ENCODE measurements at places on chromosomes 6 and 20.

DNA sequence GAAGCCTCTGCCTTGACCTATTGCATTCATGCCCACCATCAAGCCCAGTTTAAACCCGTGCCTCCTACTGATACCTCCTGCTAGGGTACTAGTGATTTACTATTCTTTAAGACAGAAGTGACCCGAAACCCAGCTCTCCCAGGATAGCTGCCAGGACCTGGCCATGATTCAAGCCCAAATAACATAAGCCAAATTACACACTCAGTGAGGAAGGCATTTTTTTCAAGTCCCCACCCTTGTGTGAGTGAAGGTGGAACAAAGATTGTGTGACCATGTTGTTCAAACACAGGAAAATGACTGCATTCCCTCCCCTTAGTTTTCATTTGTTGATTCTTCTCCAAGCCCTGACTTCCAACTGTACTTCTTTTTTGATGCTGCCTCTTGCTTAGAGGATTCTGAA is 3.7 kb upstream of the KAT14 start:
- DNase-seq: no peak

DNA sequence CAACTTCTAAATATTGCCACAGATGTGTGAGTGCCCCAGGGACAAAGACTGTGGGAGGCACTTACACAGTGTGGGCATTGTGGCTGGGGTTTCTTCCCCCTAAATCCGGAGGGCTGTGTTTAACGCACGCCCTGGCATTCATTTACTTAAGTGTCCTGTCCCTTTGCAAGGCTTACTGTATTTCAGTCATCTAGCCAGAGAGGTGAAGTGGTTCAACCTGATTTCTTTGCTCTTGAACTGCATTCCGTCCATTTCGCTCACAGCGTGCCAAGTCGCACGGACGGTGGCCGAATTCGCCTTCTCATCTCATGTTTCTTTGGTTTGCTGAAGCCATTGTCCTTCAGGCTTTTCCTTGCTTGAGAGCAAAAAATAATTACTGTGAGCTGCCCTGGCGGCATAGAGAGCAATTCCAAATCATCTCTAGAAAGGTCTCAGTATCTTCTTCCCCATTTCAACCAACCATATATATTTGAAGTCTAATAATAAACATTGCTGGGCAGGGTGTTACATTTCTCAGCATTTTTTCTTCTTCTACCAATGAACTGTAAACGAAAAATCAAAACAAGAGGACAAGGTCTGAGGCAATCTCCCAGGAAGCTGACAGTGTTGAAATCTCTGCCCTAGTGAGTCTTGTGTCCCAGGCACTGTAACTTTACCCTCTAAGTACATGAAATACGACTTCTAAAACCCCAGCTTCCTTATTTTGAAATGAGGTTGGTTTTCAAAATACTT is 16.9 kb downstream of the SYTL3 start:
- DNase-seq: no peak

DNA sequence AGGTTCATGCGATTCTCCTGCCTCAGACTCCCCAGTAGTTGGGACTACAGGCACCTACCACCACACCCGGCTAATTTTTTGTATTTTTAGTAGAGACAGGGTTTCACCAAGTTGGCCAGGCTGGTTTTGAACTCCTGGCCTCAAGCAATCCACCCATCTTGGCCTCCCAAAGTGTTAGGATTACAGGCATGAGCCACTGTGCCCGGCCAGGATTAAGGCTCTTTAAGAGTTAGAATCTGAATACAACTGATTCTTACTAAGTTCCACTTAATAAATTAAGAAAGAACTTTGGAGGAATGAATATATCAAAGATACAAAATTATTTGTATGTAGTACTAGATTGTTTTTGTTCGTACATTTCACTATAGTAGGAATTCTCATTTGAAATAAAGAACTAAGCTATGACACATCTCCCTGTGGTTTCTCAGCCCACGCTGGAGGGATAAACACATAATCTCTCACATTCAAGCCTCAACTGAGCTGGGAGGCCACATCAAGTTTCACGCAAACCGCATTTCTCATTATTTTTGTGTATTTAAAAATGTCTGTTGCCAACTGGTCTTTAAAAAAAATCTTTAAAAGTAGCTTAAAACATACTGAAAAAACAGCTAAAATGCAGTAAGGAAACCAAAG is 34.2 kb downstream of the DTNBP1 start:
- DNase-seq: no peak

- DNase-seq: no peak
Observed at GRCh38 chr6:130970839-130971410, 92.1 kb downstream of the EPB41L2 start.

DNA sequence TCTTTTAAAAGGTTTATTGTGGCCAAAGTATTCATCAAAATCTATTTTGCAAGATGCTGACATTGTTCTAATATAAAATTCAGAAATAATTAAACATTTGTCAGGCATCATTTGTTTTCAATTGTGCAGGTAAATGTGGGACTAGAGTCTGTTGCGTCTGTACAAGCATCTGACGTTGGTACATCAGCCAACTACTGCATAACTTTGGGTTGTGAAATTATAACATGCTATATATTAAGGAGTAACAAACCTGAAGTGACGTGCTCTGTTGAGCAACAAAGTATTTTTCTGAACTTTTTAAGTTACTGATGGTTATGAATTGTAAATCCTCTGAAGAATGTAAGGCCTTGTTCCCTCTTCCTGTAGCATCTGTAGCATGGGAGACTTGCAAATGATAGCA is 66.0 kb downstream of the RNF182 start:
- DNase-seq: no peak

DNA sequence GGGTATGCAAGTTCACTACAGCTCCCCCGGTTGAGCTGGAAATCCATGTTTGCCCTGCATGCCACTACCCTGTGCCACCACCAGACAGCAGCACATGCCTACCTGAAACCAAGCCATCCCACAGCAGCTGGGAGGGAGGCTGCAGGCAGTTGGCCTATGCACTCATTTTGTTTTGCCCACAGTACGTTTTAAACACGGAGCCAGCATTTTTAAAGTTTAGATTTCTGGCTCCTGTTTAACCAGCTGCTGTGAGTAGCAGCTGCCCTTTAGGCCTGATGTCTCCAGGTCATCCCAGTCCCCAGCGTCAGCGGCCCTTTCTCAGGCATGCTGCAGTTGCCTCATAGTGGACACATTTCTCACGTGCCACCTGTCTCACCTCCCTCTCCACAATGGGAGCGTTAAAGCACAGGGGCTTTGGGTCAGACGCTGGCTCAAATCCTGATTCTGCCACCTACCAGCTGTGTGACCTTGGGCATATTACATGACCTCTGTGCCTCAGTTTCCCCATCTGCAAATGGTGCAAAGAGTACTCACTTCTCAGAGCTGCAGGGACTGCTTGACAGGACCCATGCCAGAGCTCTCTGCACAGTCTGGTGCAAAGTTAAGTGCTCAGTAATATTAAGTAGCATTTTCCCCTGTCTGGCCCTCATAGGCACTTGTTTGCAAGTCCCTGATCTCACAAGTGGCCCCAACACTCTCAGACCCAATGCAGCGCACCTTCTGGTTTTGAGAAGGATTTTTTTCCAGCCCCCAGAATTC is 8.2 kb upstream of the UBE2V1 start:
- DNase-seq: no peak

GRCh38 chr6:104908031-104908887 is 48.5 kb upstream of the HACE1 start:
- DNase-seq: peak; percentile 55

DNA sequence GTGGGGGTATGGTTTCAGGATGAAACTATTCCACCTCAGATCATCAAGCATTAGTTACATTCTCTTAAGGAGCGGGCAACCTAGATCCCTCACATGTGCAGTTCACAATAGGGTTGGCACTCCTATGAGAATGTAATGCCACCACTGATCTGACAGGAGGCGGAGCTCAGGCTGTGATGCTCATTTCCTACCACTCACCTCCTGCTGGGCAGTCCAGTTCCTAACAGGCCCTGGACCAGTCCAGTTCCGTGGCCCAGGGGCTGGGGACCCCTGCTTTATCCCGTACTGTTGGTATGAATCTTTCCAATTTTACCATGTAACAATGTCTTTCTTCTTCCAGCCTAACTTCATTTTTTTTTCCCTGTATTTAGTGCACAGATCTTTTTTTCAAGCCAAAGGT is 94.9 kb downstream of the OGFRL1 start:
- DNase-seq: no peak

GRCh38 chr6:159249128-159249527 is 79.9 kb downstream of the FNDC1 start:
- DNase-seq: no peak
